Aorta (tissue), 5 donors: ENCODE measurements at places on chromosomes 12 and 14. TPM values are rescaled to one million over a fixed set of nuclear protein-coding genes. Genes with fewer than 3 reads are reported as not detected.

- no peak for DNase-seq
These were observed 310.4 kb downstream of the KCNC2 start for GRCh38 chr12:74899031-74899829.

DNA sequence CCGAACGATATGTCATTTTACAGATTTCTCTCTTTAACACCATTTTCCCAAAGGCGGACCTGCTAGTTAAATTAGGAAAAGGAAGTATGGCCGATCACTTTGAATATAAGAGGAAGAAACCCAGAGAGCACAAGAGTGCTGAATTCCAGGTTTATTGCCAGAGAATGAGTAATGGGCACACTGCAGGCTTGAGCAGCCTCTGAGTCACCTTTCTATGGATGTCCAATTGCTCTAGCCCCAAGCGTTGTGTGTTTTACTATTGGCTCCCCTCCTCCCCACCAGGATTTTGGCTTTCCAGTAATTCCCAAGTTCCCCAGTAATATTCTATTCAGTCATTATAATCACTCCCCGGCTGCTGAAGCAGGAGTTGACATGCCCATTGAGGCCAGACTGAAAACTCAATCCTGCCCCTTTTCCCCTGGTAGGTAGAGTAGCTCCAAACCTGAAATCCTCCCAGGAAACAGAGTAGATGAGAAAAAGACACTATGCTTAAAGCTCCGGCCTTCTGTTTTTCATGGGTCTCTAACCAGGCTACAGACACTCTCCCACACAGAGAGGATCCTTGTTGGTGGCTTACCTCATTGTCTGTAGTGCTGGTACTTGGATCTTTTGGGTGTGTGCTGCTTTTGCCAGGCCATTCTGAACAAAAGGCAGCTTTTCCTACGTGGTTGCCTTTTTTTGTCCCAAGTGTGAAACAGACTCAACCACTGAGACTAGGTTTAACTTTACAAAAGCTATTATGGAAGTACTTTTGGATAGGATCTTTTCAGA lies 704.3 kb upstream of the FLRT2 start:
- no peak for DNase-seq

- no peak for DNase-seq
These were observed 16.3 kb upstream of the SLCO1A2 start for GRCh38 chr12:21350975-21351374.

DNA sequence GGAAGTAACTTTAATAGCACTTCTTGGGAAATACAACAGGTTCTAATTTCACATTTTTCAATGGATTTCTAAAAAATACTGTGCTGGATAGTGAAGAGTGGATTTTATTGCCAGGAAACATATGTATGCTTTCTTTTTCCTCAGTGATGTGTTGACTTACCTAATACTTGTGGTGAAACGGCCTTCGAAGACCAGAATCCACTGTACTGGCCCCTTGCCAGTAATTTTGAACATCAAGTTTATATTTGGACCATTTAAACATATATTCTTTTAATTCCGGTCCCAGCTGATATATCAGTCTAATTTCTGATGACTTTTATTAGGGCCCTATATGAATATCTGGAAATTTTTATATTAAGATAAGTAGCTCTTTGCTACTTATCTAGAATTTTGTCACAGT lies 1.8 kb downstream of the MSRB3 start:
- DNase-seq, result no peak

- DNase-seq, result no peak
These were observed 27.5 kb downstream of the FLVCR2 start for GRCh38 chr14:75605916-75606315.

GRCh38 chr12:124125203-124125871 lies 152.3 kb downstream of the ZNF664 start:
- DNase-seq, result no peak

The SPTLC2 gene
- 45.4 TPM for total RNA-seq
